ENCODE measurements at places on chromosomes 12 and 14.

GRCh38 chr14:75119056-75119455 lies 7.8 kb downstream of the NEK9 start:
- DNase-seq, result no peak

GRCh38 chr14:54712465-54713200 lies 145.7 kb downstream of the SAMD4A start:
- no peak for DNase-seq

GRCh38 chr12:97075161-97075933 lies 168.3 kb downstream of the NEDD1 start:
- no peak for DNase-seq

GRCh38 chr14:22494486-22495135 lies 94.4 kb downstream of the DAD1 start:
- no peak for DNase-seq

GRCh38 chr14:69005432-69006148 lies 26.5 kb upstream of the ACTN1 start:
- DNase-seq, result no peak

DNA sequence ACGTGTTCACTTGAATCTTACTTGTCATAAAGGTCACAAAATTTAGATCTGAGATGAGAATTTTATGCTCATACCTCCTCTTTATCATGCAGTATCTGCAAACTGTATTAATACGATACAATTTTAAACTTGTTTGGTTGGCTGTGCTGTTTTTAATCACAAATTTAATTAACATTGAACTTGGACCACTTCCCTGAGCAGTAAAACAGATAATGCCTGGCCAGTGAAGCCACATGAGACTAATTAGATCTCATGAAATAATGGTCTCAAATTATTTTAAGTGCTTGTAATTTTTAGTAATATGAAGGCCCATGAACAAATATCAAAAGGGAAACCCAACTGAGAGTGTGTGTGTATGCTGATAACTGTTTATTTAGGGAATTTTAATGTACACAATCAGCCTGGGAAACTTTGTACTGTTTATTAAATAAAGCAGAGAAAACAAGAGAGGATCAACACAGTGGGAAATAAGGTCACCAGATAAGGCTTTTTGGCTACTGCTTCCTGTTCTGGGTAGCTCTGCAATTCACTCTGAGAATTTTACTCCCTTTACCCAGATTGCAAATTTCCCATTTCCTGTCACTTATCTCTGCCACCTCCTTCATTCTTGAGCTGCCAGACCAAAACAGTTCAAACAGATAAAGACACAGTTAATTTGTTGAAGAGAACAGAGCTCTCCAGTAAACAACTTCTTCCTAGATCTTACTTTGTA lies 61.6 kb upstream of the GNPNAT1 start:
- DNase-seq, result no peak

- no peak for DNase-seq
Observed at GRCh38 chr12:105504286-105504685, 173.8 kb downstream of the C12orf75 start.

DNA sequence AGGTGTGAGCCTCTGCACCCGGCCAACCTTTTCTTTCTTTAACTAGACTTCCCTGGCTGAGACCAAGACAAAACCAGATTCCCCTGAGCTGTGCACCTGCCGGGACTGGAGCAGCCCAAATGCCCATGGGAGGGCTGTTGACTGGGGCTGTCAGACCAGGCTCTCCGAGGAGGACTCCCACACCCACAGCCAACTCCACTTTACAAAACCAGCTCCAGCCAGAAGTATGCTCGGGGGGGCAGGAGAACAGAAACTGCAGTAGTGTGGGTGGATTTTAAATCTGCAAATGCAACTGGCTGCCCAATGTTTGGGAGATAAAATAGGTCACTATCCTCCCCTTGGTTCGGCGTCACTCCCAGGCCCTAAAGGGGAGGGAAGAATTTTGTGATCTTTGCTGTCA lies 78.5 kb downstream of the VCPKMT start:
- DNase-seq, result no peak

- DNase-seq, result no peak
Observed at GRCh38 chr14:64891839-64892375, 12.2 kb upstream of the SPTB start.

DNA sequence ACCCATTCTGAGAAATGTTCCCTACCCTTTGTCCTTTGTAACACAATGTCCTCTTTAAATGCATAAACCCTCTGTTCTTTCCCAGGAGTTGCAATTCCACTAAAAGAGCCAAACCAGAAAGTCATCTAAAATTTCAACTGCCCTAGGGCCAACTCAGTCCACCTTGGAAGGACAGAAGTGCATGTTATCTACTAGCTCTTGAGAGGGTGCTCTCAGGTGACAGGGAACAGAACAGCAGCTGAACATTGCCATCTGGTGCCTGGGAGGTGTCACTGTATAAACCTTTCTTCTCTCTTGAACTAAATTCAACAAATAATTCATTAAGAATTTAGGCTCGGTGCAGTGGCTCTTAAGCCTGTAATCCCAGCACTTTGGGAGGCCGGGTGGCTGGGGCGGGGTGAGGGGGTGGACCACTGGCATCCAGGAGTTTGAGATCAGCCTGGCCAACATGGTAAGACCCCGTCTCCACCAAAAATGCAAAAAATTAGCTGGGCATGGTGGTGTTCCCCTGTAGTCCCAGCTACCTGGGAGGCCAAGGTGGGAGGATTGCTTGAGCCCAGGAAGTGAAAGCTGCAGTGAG lies 10.3 kb upstream of the FERMT2 start:
- DNase-seq, result no peak

- no peak for DNase-seq
Observed at GRCh38 chr12:25796523-25797000, 161.9 kb upstream of the RASSF8 start.

- peak; percentile 0 for DNase-seq
Observed at GRCh38 chr12:19130224-19131024, 891 bp downstream of the PLEKHA5 start.

DNA sequence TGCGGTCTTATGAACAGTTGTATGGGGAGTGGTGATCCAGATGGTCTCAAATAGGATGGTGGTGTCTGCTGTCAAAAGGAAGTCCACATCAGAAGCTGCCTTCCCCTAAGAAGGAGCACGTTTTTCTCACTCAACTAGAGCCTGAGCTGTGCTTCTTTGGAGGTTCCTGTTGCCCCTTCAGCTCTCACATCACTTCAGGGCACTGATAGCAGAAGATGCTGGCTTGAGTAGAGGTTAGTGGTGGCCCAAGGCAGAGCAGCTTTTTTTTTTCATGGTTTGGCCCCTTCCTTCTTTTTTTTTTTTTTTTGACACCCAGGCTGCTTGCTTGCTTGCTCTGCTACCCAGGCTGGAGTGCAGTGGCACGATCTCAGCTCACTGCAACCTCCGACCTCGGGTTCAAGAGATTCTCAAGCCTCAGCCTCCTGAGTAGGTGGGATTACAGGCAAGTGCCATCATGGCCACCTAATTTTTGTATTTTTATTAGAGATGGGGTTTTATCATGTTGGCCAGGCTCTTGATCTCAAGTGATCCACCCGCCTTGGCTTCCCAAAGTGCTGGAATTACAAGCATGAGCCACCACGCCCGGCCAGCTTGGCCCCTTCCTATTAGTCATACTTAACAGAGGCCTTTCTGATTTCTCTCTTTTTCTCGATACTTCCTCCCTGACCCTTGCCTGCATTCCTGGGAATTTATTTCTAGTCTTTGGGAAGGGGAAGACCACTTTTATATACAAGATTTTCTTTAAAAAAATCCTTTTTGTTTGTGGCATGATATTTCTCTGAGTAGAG lies 31.6 kb downstream of the KLRD1 start:
- no peak for DNase-seq

DNA sequence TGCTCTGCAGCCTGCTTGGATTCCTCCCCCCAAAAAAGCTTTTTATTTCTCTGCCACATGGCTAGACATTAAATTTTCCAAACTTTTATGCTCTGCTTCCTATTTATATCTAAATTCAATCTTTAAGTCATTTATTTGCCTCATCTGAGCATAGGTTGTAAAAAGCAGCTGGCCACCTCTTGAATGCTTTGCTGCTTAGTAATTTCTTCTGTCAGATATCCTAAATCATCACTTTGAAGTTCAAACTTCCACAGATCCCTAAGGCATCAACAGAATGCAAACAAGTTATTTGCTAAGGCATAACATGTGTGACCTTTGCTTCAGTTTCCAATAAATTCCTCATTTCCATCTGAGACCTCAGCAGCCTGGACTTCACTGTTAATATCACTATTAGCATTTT lies 209.6 kb downstream of the FSCB start:
- DNase-seq, result no peak

- DNase-seq, result no peak
Observed at GRCh38 chr12:50990147-50990727, 35.9 kb downstream of the SLC11A2 start.

DNA sequence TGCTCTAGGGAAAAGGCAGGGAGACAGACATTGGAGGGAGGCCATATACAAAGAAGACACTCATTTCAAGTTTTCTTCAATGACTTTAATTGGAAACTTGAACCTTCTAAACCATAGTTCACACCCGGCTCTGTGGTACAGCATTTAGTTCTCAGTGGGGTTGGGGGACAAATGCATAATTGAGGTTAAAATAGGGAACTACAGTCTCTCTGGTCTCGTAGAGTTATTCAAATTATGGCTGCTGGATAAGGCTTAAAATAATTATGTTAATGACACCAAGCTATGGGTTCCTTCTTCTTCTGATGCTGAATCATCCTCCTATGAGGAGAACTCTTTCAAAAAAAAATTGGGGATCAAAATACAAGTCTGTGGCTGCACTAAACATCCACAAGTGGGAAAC lies 3.8 kb upstream of the RPAP3 start:
- DNase-seq, result no peak

DNA sequence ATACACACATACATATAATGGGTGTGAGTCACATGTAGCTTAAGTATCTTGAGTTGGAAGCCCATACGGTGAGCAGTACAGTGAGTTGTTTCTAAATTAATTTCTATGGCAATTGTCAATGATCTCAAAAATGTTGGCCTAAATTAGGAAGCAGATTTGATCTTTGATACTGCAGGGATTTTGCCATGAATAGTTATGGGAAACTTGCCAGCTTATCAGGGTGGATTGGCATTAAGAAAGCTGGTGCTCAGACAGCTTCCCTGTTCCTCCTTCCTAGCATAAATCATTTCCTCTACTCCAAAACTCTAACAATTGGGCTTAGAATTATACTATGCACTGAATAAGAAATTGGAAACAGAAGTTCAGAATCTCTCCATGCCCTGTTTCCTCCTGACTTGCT lies 150.9 kb upstream of the FRMD6 start:
- no peak for DNase-seq

GRCh38 chr12:75969768-75970167 lies 61.8 kb downstream of the PHLDA1 start:
- DNase-seq, result no peak

DNA sequence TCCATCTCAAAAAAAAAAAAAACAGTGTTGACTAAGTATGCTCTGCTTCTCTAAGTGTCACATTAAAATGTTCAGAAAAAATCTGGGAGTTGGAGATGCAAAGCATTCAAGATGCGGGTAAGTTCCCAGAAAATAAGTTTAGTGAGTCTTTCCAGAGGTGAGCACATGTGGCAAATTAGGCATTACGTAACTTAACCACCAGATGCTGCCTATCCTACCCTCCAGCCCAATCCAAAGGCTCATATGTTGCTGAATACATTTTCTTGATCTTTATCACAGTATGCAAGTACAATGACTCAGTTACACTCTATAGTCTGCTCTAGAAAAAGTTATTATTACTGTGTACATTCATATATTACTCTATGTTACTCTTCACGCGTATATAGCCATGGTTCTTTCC lies 3.6 kb downstream of the SLC2A14 start:
- no peak for DNase-seq

DNA sequence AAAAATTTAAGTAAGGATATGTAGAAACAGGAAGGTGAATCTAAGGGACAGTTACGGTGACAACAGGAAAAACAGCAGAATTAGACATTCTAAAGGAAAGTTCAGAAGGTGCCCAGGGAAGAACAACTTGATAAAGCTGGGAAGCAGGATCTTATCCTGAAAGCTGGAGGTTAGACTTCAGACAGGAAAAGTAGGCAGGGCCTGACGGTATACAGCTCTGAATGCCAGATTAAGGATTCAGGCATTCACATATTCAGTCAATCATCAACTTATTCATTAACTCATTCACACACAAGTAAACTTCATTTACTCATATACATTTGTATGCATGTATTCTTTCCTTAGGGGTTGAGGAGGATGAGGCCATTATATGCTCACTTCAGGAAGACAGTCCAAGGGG lies 81.3 kb downstream of the RALGAPA1 start:
- no peak for DNase-seq

DNA sequence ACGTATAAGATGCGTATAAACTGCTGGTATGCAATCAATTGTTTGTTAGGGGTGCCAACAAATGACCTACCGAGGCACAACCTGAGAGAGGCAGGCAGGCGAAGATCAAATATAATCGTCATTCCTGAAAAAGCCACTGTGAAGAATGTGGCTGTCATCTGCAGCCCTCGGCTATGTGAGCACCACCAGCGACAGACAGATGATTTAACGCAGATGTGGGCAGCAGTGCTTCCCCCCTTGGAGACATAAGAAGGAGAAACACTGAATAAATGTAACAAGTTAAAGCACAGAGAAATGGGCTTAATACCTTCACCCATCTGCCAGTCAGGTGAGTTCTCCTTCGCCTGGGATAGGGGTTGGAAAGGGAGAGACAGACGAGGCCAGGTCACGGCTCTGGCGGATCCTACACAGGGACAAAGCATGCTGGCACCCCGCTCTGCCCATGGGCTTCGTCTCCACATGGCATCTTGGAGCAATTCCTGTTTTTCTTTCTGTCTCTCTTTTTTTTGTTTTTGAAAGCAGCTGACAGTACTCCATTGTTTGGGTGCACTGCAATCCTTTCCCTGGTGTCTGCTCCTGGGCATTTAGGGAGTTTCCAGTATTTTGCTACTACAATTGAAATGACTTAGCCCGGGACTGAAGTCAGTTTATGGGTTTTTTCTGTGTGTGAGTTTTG lies 28.1 kb downstream of the TNFAIP2 start:
- no peak for DNase-seq

DNA sequence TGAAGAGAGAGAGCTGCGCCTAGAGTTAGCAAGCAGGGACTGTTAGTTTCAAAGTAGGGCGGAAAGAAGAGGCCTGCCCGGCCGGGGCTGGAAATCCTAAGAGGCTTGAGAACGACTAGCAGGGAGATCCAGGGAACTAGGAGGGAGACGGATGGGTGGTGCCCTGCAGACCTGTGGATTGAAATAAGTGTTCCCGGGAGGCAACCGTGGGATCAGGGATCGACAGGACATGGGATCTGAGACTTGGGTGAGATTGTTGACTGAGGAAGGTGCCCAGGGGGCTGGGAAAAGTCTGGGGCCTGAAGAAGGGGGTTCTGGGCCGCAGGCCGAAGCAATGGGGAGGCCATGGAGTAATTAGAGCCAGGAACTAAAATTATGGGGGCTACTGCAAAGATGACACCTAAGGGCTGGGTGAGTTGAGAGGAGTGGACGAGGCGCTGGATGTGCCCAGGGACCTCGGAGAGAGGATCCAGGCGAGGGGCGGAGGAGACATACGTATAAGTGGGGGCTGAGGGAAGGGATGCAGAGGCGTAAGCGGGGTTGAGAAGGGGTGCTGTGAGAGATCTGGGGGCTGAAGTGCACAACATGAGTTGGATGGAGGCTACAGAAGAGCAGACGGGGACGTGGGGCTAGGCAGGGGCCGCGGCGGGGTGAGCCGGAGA lies 635 bp downstream of the LTA4H start:
- no peak for DNase-seq

GRCh38 chr14:67360470-67361206 lies 510 bp downstream of the EIF2S1 start:
- peak; percentile 59 for DNase-seq

Measured in activated CD8-positive, alpha-beta memory T cell treated with anti-CD3 and anti-CD28 coated beads for 48 hours (primary cell).